ENCODE measurements at places on chromosomes 16 and 17. TPM values are rescaled to one million over a fixed set of nuclear protein-coding genes. Genes with fewer than 3 reads are reported as not detected.

DNA sequence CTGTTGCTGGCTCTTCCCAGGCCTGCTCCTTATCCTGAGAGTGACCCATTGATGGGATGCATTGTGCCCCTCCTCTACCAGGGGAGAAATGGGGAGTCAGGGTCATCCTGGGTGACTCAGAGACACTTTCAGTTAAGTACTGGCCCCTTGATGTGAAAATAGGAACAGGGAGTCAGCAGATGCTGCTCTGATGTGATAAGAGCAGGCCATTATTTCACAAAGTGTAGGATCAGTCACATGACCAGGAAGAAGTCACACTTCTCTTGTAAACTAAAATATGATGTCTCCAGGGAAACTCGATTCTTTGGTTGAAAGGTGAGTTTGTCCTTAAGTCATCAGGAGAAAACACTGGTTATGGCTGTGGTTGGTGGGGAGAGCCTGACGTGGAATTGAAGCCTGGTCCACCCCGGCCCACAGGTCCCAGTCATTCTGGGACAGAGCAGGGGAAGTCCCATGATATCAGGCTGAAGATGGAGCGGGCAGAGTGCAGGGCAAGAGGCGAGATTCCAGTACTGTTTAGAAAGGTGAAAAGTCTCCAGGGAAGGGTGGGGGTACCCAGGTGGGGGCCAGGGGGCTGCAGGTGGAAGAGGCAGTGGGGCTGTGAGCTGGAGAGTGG lies 88.6 kb upstream of the NLRP1 start:
- peak; percentile 68 for DNase-seq

- DNase-seq = no peak
Measured at GRCh38 chr17:47713980-47714700, 18.9 kb upstream of the TBX21 start.

The CD300C gene
- total RNA-seq = 4.1 TPM

The CCL1 gene
- not detected for total RNA-seq

The CLUH gene
- total RNA-seq = 149 TPM

- no peak for DNase-seq
Measured at GRCh38 chr16:65373097-65373496, 251.2 kb upstream of the CDH11 start.

The NACA2 gene
- total RNA-seq = not detected

The KRTAP3-2 gene
- not detected for total RNA-seq

DNA sequence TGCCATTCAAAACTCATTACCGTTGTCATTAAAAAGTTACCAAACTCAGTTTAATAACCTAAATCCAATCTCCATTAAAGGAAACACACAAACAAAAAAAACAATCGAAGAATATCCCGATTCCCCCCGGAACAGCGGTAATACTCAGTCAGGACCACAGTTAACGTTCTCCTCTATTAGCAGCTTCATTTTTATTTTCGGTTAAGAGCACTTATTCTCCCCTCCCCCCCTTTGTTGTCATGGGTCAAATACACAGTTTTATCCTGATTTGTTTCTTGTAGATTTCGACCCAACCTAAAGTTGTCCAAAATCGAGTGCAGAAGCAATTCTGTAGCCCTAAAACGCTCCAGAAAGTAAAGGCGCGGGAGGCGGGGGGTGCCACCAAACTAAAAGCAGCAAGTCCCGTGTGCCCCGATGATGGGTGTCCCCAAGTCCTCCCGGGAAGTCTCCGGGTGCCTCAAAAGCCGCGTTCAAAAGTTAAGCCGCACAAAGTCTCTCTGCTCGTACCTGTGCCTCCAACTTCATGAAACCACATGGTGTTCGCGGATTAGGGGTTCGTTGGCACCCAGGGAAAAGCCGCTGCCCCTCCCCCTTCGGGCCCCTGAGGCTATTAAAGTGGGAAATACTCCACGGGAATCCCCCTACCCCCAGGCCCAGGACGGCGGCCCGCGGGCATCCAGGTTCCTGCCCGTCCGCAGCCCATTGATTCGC lies 996 bp downstream of the SUMO2 start:
- no peak for DNase-seq

All from mesenteric fat pad (tissue), 1 donor.